Mesenteric fat pad (tissue), 1 donor: ENCODE measurements at places on chromosomes 13 and 19. TPM values are rescaled to one million over a fixed set of nuclear protein-coding genes. Genes with fewer than 3 reads are reported as not detected.

GRCh38 chr13:75174481-75174880 is 307.5 kb downstream of the TBC1D4 start:
- no peak for DNase-seq

Gene ZBTB32
- total RNA-seq, result not detected

DNA sequence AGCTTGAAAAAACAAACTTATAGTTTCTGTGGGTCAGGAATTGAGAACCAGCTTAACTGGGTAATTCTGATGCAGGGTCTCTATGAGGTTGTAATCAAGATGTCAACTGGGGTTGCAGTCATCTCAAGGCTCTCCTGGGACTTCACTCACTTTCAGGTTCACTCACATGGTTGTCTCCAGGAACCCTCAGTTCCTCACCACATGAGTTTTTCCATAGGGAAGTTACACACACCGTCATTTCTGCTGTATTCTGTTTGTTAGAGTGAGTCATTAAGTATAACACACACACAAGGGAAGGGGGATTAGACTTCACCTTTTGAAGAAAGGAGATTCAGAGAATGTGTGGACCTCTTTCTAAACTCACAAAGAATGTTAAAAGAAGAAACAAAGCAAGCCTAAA is 34.9 kb upstream of the MLNR start:
- DNase-seq, result no peak

DNA sequence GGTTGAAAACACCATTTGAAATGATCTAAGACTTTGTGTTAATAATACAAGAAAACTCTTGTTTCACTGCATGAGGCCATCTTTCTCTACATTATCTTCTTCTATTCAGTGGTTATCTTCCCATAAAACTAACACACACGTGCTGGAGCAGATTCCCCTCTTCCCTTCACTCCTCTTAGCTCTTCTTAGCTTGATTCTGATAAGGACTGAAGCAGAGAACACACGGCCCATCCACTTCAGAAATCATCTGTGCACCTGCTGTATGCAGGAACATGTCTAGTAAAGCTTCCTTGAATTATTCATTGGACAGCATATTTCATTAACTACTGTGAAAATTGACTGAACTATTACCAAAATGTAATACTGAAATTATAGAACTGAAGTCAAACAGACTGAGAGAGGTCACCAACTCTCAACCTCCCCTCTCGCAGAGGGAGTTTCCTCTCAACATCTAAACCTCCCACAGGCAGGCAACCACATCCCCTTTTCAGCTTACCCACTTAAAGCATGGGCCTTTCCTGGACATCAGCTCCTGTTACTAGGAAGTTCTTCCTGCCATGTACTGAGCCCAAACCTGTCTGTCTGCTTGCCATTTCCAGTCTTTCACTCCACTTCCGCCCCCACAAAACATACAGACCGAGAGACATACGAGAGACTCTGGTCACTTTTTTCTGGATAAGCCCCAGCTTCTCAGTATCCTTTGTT is 113.9 kb downstream of the CRYL1 start:
- DNase-seq, result no peak

Gene S1PR4
- total RNA-seq, result 5.0 TPM
